Substantia nigra (tissue), 51 donors: ENCODE measurements at places on chromosomes 4 and X.

DNA sequence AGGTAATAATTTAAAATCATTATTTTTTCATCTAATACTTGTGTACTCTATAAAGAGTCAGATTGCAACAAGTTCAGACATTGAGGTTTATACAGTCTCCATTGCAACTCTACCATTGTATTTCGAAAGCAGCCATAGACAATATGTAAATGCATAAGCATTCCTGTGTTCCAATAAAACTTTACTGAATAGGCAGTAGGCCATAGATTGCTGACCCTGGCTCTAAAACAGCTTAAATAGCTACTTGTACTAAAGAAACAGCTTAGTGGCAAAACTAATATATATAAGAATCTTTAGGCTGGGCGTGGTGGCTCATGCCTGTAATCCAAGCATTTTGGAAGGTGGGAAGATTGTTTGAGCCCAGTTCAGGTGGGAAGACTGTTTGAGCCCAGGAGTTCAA is 115.3 kb downstream of the PRSS12 start:
- no peak for DNase-seq

- DNase-seq: no peak
Measured at GRCh38 chr4:80717204-80717603, 313.3 kb upstream of the BMP3 start.

DNA sequence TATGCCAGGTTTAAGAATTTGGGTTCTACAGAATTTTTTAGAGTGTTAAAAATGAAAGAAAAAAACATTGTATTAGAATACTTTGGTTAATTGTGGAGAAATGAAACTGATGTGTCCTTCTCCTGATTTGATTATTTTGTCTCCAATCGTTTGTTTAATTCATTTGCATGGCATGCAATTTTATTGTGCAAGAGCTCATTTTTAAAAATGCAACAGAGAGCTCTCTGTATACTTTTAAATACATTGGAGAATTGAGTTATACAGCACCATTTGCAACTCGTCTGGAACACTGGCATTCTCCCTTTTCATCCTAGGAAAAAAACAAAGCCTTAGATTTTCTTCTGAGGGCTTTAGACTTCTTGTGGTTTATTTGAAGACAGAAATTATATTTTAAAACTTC is 689 bp downstream of the EXOC1L start:
- no peak for DNase-seq

DNA sequence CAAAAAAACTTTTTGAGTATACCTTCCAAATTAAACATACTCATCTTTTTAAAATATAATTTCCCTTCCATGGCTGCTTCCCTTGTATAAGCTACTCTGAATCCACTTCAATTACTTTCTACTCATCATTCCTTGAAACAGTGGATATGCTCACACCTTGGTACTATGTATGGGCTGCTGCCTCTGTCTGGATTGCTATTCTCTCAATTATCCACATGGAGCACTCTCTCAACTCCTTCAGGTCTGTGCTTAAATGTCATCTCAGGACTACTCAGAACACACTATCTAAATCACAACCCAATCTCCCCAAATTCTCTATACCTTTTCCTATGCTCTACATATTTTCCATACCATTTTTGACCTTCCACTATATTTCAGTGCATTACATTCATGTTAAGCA is 898.9 kb upstream of the EPHA5 start:
- no peak for DNase-seq

DNA sequence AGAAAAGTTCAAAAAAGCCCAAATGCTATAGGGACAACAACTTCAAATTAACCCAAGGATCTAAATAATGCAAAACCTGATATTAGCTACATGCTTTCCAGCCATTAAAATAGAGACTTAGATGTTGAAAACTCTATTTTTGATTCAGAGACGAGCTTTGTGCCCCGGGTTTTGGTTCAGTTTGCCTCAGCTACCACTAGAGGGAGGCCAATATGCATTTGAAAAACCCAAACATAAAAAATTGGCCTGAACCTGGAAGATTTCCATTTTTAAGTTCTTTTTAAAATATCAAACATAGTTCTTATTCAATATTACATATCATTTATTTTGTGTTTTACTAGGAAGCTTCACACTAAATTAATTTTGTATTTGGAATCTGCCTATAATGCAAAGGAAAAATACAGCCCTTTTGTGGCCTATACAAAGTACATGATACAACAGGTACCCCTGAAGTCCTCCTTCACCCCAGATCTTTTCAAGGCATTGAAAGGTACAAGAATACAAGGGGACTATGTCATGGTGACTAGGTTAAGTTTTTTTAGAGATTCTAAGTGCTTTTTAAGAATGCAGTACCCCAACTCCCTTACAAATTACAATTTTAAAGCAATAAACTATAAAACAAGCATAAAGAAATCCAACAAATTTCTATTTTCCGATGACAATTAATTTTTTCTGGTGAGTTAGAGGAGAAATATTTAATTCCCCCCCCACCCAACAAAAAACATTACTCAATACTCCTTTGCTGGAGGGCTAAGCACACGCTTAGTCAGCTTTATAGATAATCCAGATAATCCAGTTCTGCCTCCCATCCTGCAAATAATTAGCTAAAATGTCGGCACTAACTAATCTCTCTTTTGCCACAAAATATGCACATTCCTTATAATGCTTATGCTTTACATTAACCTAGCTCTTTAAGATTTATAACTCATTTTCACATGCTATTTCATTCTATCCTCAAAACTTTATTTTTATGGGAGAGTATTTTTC is 97.7 kb upstream of the PTPN13 start:
- DNase-seq: peak; percentile 15

- DNase-seq: peak; percentile 37
Measured at GRCh38 chr4:17494258-17495190, 17.4 kb downstream of the QDPR start.

DNA sequence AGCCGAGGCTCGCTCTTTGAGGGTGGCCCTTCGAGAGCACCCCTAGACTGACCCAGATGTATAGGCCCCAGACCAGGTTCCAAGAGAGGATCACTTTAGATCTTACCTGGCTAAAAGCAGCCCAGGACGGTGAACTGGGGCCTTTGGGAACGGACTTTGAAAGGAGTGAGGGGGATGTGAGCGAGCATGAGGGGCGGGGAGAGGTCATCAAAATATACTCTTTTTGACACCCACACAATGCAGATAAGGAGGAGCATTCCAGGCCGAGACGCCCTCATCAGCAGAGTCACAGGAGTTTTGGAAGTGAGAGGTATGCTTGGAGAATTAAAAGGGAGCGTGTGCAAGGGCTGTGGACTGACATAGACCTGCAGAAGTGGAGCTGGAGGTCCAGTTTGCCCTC is 528 bp downstream of the NSDHL start:
- DNase-seq: no peak

- no peak for DNase-seq
Measured at GRCh38 chr4:168099195-168099594, 6.9 kb downstream of the ANXA10 start.

DNA sequence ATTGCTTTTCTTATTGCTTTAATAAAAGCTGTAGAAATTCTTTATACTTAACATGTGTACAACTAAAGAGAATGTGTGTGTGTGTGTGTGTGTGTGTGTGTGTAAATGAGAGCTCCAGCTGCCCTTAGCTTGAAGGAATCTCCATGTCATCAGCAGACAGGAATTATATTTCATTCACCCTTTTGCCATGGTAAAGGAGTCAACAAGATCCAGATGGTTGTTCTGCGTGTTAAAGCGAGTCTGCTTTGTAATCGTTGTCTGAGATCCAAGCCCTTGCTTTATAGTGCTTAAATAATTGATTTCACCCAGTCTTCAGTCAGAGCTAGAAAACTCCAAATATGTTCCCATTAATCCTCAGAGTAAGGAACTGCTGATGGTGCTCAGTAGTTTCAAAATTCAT is 285.5 kb downstream of the PDGFC start:
- no peak for DNase-seq

DNA sequence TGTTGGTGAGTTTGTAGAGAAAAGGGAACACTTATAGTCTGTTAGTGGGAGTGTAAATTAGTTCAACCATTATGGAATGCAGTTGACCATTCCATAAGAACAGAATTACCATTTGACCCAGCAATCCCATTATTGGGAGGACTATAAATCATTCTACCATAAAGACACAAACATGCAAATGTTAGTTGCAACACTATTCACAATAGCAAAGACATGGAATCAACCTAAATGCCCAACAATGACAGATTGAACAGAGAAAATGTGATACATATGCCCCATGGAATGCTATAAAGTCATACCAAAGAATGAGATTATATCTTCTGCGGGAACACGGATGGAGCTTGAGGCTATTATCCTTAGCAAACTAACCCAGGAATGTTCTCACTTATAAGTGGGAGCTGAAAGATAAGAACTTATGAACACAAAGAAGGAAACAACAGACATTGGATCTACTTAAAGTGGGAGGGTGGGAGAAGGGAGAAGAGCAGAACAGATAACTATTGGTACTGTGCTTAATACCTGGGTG is 1819.2 kb upstream of the ADGRL3 start:
- DNase-seq: no peak

DNA sequence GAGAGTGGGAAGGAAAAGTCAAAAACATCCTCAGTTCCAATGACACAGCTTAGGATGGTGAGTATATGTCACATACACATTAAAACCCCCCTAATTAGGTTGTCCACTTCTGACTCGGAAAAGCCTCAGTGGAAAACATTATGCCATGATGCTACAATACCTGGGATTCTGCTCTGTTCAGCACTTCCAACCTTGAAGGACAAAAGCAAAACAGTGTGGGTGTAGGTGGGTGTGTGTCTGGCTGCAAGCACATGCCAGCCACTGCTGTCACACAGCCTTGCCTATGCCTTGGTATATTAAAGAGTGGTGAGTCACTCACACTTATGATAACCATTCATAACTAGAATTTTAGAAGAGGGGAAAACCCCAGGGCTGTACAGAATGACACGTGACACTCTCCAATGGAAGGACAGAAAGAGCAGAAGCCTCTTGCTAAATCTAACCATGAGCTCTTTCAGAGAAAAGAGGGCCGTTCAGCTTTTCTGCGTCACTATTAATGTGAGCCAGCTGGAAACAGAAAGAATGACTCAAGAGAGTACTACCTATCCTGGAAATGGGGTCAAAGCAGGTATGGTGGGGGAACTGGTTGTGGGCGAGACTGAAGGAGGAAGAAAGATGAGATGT is 159.6 kb downstream of the TET2 start:
- no peak for DNase-seq

DNA sequence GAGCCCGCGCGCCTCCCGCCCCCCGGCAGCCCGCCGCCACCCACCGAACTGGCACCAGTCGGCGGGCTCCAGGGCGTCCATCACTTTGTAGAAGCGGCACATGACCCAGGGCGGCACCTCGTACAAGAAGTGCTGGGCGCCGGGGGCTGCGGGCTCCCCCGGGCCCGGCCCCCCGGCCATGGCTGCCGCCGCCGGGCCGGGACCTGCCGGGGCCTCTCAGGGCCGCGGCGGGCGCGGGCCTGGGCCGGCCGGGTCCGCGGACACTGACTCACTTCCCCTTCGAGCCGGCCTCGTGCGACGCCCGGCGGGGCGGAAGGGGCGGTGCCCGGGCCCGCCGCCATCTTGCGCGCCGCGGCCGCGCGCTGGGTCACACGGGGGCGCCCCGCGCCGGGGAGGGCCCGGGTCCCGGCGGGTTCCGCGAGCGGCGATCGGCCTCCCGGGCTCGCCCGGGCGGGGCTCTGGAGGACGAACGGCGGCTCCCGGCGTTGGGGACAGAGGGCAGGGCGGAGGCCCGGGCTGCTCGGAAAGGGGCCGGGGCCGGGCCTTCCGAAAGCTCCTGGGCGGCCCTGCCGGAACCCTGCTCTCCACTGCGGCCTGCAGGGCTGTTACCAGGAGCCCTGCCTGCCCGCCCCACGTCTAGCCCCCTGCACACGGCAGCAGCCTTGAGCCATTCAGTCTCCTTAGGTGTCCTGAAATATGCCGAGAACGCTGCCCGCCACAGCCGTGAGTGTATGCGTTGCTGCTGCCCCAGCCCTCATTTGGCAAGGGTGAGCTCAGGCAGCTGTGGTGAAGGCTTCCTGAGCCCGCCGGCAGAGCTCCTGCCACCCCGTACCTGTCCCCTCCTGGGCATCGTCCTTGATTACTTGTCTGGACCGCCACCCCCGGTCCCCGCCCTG is at the start of gene IRAK1:
Gene IRAK1, minus strand, starts transcription at position 270 of the 896 bp plus-strand sequence. Its CDS starts 90 bp downstream, at position 180.
- DNase-seq: no peak

DNA sequence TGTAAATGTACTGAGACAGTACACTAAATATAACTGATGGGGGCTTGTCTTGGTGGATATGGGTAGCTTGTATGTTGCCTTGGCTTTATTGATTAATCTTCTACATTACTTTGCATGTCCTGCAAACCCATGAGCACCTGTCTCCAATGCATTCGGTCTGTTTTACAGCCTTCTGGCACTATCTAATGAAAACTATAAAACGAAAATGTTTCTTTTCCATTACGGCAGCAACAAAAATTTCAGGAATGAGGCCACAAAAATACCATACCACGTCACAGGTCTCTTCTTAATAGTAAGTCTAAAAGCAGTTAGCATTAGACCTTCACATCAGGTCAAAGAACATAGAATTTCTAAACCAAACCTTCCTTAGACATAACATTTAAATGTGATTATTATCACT is 49.8 kb downstream of the EDNRA start:
- no peak for DNase-seq

GRCh38 chrX:29852767-29853166 is 362.6 kb upstream of the MAGEB2 start:
- no peak for DNase-seq

GRCh38 chrX:47662144-47662657 is 3.2 kb upstream of the UXT start:
- DNase-seq: no peak

GRCh38 chrX:145506214-145506613 is 258.9 kb downstream of the SPANXN1 start:
- DNase-seq: no peak

DNA sequence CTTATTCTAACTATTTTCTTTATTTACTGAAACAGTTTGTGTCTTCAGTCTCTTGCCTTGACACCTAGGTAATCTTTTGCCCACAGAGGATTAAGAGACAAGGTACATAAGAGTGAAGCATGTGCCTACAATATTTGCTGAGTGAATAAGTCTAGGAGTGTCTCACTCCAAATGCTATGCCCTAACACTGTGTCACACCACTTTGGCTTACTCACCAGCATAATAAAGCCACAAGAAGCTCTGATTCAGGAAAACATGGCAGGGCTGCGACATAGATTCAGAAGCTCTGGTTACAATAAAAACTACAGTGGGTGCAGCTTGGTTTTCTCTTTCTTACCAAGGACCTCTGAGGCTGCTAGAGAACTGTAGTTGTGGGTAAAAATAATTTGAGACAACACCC is 127.1 kb downstream of the RBM46 start:
- no peak for DNase-seq

DNA sequence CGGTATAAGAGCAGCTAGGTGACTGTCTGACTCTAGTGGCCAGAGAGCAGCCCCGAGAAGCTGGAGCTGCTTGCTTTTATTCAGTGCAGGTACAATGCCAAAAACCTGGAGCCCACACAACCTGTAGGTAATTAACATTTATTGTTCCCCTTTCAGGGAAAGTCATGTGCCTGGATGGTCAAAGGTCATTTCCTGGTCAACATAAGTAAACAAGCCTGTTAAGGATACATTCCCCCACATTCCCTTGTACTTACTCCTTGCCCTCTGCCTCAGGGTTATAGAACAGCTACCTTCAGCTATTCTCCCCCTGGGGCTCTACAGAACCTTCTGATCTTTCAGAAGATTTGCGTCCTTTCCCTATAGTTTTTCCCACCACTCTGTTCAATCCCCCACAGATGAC is 253.4 kb downstream of the TMA16 start:
- no peak for DNase-seq
